Foreskin keratinocyte (primary cell): ENCODE measurements at places on chromosomes 2 and 18.

GRCh38 chr2:43224571-43225092 is 1.8 kb downstream of the ZFP36L2 start:
- no peak for DNase-seq

- no peak for DNase-seq
Measured at GRCh38 chr2:8858264-8858663, 20.9 kb upstream of the KIDINS220 start.

GRCh38 chr18:7561909-7562460 is 5.1 kb upstream of the PTPRM start:
- DNase-seq = no peak

DNA sequence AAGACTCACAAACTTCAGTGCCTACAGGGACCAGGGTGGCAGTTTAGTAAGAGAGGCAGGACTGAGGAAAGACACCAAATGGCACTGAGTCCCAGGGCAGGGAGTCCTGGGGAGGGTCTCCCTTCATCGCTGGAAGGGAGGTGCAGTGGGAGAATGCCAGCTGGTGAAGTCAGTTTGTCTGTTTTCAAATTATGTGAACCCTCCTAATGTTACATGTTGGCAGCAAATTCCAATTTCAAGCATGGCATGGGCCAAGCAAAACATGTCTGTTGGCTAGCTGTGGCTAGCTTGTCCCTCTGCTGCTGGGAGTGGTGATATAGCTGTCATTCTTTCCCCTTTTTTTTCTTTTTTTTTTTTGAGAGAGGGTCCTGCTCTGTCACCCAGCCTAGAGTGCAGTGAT is 55.9 kb upstream of the HAAO start:
- DNase-seq = no peak

DNA sequence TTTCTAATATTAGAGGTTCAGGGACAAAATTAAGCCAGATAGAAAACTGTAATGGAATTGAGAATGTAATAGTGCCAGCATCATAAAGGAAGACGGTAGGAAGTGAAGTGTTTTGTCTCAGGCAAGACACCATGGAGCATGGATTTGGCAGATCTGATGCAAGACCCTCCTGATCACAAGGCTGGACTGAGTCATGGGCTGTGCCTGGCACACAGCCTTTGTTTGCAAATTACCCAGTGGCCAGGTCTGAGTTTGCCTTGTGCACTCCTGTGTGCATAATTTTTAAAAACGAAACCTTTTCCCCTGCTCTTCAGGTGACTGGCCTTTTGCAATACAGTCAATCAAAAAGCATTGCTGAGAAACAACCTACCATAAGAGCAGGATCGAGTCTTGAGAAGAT is 2.0 kb upstream of the UPP2 start:
- DNase-seq = peak; percentile 54

DNA sequence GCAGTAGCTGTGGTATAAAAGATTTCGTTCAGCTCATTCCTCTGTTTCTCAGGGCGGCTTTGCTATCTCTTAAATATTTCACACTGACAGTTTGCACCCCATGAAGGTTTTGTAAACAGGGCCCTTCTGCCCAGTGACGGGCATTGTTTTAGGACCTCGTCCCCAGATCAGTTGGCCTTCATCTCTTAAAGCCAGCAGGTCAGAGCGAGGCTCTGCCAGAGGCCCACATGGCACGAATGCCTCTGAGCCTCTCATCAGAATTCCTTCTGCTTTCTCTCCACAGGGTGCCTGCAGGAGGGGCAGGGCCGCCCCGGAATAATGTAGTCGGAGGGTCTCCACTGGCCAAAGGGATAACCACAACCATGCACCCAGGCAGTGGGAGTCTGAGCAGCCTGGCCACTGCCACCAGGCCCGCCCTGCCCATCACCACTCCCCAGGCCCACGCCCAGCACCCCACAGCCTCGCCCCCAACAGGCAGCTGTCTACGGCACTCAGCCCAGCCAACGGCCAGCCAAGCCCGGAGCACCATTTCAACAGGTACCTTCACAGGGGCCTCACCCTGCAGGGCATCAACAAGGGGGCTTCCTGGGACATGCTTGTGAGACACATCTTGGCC is 177.0 kb downstream of the SEPTIN10 start:
- no peak for DNase-seq

GRCh38 chr2:55992455-55992854 is 68.9 kb upstream of the EFEMP1 start:
- DNase-seq = peak; percentile 94

DNA sequence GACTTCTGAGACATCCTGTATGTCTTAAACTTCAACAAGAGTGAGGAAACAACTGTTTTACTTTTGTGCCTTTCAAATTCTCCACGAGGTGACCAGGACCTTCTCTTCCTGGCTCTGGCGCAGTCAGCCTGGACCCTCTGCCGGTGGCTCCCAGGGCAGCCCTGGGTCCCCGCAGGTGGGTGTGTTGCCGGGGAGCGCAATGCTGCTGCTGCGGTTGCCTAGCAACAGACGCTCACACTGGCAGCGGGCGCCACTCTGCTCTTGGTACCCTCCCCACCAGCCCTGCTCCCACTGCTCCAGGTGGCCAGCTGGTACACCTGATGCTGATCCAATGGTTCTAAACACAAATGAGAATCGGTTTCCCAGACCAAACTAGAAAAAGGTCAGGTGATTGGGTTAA is 58.7 kb downstream of the GNAL start:
- no peak for DNase-seq

DNA sequence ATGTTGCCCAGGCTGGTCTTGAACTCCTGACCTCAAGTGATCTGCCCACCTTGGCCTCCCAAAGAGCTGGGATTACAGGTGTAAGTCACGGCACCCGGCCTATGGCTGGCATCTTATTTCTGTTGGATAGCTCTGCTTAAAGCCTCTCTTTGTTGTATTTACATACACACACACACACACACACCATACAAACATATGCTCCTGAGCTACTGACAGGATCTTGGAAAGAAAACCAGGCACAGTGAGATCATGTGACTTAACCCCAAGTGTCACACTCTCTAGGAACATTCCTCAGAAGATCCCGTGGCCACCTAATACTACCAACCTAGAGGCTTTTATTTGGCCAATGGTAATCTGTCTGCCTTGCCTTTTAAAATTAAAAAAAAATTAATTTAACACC is 85.1 kb upstream of the HAAO start:
- DNase-seq = no peak

DNA sequence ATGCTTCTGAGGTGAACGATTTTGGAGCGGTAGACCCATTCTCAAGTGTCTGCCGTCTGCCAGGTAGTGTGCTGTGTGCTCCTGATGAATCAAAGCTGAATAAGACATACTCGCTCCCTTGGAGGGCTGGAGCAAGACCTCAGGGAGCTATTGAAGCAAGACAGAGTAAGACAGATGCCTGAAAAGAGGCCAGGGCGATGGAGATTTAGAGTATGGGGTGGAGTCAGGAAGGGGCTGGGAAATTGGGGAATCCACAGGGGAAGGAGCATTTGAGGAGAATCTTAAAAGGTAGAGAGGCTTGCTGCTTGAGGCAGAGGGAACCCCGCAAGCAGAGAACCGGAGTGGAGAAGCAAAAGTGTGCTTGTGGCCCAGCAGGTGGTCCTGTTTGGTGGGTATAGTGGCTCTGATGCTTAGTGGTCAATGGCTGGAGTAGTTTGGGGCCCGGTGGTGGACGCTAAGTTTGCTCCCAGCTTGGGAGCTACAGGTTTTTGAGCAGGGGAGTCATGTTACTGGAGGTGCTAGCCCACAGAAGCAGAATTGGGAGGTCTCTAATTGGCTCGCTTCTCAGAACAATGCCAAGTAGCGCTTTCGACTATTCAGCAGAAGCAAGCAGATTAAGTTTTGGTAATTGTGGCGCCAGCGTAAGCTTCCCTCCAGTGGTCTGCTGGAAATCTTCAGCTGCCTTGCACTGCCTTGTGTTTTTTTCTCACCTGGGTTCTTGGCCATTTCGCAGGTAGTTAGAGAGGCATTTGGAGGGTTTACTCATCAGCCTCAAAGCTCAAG is 2.0 kb downstream of the CNNM4 start:
- DNase-seq = peak; percentile 32

DNA sequence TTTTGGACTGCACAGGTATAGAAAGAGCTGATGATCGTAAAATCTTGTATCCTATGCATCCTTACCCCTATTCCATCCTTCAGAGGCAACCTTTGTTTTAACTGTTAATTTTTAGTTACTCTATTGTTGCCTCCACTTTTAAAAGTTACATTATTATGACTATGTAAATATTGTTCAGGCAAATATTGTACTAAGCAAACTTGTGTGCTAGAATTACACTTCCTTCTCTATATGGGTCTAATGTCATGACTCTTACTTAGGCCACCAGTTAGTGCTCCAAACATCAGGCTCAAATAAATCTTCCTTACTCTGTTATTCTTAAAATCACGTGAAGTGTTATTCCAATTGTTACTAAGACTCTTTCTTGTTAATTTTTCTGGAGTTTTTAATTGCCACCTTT is 47.4 kb upstream of the EMILIN2 start:
- DNase-seq = no peak

DNA sequence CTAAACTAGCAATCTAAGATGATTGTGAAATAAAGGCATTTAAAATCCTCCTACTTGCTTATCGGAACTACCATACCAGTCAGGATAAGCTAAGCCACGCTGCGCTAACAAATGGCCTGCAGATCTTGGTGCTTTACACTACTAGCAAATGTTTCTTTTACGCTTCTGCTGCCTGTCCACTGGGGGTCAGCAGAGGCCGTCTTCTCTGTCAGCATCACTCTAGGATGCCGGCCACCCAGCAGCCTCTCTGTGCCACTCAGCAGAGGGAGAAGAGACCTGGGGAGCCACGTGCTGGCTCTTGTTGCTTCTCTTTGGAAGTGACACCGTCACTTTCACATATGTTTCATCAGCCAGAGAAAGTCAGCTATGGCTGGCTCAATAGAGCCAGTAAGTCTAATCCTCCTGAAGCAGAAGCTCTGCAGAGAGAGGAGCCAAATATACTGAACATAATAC is 36.6 kb downstream of the COPS8 start:
- DNase-seq = no peak

GRCh38 chr18:43484710-43485109 is 207.4 kb upstream of the SYT4 start:
- DNase-seq = no peak

- DNase-seq = no peak
Measured at GRCh38 chr2:55922291-55922907, 1.2 kb downstream of the EFEMP1 start.

DNA sequence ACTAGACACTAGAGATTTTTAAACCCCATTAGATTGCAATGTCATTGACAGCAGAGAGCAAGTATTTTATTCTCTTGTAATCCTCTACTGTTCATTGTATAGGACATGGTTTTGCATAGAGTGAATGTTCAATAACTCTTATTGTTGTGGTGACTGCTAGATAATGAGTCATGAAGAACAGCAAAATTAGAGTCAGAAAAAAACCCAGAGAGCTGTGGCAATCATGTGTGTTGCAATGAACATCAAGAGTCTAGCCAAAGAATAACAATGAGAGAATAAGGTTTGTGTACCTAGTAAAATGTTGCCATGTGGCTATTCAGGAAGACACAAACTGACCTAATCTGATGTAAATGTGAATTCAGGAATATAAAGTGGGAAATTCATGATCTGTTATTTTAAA is 684.0 kb downstream of the DSC3 start:
- peak; percentile 85 for DNase-seq
